NCI-H1417 treated with DMSO at 0.1 percent for 48 hours (cell line): ENCODE measurements at places on chromosomes 16 and 17.
A peak's percentile ranks its signal among the peaks of the same experiment; 100 is the strongest.

DNA sequence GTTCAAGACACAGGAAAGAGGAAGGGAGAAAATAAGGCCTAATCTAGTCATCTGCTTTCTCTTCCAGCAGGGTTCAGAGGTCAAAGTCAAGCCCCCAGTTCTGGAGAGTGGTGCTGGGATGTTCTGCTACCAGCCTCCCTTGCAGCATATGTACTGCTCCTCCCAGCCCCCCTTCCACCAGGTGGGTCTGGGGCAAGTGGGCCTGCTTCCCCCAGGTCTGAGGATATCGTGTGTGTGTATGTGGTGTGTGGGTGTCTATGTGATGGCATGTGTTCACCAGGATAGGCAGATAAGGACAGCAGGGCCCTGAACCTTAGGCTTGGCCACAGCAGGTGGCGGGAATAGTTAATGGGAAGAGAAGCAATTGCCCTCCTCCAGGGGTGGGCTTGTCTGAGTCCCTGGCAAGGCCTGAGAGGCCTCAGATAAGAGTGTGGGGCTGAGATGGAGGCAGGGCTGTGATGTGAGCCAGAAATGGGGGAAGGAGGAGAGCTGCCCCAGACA lies 21.1 kb downstream of the FOXN1 start:
- DNase-seq, result no peak

GRCh38 chr16:54097774-54098173 lies 188.8 kb downstream of the IRX3 start:
- no peak for DNase-seq

- DNase-seq, result no peak
Measured at GRCh38 chr17:50692448-50693035, 15.2 kb downstream of the ANKRD40 start.

- no peak for DNase-seq
Measured at GRCh38 chr17:5872831-5873230, 197.3 kb upstream of the WSCD1 start.

- DNase-seq, result no peak
Measured at GRCh38 chr17:17186051-17186450, 20.1 kb downstream of the PLD6 start.

DNA sequence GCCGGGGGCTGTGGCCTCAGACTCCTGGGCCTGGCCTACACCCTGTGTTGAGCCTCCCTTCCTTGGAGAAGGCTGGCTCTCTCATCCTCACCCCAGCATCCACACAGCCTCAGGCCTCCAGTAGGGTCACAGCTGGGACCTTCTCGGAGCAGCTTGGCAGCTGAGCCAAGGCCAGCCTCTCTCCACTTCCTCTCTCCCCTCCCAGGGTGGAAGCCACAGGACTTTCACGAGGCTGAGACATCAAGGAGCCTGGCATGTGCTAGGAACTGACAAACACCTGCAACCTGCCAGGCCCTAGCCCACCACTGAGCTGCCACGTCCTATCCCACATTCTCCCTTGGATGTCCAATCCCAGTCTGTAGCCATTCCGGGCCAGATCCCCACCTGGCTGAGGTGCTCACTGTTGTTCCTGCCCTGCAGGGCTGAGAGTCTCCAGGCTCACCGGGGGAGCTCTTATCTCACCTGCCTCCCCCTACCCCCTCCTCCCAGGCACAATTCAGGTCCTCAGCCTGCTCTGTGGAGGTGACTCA lies 3.1 kb downstream of the MMP15 start:
- no peak for DNase-seq

GRCh38 chr17:60748204-60748603 lies 70.6 kb downstream of the BCAS3 start:
- no peak for DNase-seq

GRCh38 chr17:27318633-27319032 lies 24.7 kb downstream of the WSB1 start:
- no peak for DNase-seq

- DNase-seq, result no peak
Measured at GRCh38 chr17:19357351-19357750, 5.2 kb downstream of the B9D1 start.

DNA sequence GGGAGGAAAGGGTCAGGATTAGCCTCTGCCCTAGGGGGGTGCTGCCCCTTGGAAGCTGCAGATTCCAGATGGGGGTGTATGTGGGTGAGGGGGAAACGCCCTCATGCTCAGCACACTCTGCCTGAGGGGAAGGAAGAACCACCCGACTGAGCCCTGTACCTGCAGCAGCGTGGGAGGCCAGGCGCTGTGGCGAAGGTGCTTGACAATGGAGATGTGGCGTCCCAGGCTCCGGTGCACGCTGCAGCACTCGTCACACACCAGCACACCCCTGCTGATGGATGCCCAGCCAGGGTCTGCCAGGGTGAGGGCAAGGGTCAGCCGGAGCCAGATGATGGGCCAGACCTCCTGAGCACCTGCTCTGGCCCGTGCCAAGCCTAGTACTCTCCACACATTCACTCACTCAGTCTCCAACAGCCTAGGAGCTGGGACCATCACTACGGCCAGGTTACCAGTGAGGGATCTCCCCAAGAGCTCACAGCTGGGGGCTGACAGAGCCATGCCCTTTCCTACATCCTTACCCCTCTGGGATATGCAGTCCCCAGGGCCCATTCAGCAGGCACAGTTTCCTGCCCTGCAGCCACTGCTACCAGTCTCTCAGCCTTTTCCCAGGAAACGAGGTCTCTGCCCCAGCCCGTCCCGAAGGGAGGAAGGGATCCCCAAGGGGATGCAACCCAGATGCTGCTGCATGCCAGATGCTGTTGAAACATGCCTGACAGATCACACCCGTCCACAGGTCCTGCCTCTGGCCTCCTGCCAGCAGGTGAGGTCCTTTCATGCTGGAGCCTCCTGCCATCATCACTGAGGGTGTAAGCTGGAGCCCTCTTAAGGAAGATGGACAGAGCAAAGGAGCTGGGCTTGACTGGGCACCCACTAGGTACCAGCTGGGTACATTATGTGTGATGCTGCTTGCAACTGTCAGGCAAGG lies 5.9 kb downstream of the GIT1 start:
- no peak for DNase-seq

GRCh38 chr16:70438969-70439862 lies at the start of gene ST3GAL2:
Gene ST3GAL2 (minus strand): TSS chr16:70439100. CDS start chr16:70398530, 40,570 bp downstream.
- peak; percentile 64 for DNase-seq

DNA sequence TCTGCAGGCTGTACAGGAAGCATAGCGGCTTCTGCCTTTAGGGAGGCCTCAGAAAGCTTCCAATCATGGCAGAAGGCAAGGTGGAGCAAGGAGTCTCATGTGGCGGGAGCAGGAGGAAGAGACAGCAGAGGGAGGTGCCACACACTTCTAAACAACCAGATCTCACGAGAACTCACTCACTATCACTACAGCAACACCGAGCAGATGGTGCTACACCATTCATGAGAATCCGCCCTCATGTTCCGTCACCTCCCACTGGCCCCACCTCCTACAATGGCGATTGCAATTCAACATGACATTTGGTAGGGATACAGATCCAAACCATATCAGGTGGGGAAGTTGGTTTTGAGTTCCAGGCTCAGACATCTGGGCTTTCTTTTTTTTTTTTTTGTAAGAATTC lies 31.9 kb upstream of the NUDT7 start:
- no peak for DNase-seq

GRCh38 chr17:1362964-1363363 lies 37.1 kb downstream of the YWHAE start:
- DNase-seq, result no peak

DNA sequence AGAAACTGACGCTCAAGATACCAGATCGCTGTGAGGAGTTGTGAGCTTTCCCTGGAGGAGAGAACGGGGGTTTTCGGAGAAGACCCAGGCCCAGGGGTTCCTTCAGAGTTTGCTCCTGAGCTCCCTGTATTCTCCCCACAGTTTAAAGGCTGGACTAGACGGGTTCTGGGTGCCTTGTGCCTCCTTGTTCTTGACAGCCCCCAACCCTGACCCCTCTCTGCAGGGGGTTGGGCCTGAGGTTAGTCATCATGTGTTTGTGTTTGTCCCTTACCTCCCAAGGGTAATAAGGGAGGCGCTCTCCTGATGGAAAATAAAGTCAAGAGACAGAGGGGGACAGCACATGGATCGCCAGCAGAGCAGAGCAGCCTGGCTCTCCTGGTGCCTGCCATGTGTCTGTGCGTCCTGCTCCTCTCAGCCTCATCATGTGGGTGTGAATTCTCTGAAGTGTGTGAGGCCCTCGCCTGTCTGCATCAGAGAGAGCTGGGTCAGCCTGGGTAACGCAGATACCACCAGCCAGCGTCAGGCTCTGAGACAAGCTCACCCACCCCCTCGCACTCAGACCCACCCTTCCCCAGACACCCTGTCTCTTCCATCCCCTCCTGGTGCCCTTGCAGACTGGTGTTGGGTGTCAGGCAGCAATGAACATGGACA lies 8.7 kb downstream of the HEXIM2 start:
- no peak for DNase-seq

- DNase-seq, result no peak
Measured at GRCh38 chr17:74362810-74363498, 1.3 kb upstream of the BTBD17 start.

DNA sequence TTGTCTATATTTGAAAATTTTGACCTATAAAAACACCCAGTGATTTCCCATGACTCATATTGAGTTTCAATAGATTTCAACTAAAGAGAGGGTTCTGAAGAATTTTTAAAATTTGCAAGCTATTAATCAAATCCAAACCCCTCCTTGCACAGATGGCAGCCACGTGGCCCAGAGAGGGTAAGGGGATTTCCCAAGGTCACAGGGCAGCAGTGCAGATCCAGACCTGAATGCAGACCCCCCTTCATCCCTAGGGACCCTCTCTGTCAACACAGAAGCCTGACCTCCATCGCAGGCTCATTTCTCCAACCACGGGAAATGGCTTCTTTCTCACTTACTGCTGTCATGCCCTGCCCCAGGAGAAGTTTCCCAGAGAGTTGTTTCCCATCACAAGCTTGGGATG lies 24.7 kb upstream of the CES5A start:
- no peak for DNase-seq

- no peak for DNase-seq
Measured at GRCh38 chr17:67833946-67834631, 8.8 kb downstream of the BPTF start.

DNA sequence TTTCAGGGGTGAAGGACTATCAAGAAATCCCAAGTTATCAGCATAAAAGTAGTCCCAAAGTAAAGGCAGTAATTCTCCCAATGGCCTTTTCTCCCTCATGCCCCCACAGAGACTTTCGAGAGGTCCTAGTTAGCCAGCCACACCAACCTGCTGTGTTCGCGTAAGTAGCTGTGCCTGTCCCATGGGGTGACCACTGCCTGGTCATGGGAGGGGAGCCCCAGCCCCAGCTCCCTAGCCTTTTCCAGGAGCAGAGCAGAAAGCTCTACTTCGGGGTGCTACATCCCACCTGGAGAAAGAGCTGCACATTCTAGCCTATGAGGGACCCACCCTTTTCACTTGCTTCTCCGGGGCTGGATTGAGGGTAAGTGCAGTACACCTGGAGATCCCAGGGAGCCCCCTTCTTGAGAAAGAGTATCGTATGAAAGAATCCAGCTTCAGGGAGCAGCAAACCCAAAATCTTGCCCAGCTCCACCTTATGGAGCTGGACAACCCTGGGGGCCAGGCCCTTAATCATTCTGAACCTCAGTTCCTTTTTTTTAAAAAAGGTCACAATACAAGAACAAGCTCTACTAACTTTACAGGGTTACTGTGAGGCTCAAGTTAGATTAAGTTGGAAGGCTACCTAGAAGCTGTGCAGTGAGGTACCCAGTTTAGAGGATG lies 8.6 kb upstream of the SOST start:
- DNase-seq, result no peak

DNA sequence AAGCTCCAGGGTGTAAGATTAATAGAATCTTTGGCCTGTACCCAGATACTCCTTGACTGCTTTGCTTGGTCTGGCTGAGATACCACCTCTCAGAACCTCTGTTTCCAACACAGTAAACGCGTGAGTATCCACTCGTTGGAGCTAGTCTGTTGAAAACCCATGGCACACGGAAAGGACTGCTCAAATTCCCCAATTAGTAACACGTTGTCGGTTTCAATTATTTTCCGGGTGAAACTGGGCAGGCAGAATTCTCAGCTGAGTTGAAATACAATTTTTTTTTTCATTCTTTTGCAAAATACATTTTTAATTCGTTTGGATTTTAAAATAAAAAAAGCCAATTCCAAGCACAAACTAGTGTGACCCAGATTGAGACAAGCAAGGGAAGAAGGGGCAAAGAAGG lies 120.5 kb downstream of the MAF start:
- no peak for DNase-seq

GRCh38 chr17:5883775-5884665 lies 186.2 kb upstream of the WSCD1 start:
- no peak for DNase-seq

DNA sequence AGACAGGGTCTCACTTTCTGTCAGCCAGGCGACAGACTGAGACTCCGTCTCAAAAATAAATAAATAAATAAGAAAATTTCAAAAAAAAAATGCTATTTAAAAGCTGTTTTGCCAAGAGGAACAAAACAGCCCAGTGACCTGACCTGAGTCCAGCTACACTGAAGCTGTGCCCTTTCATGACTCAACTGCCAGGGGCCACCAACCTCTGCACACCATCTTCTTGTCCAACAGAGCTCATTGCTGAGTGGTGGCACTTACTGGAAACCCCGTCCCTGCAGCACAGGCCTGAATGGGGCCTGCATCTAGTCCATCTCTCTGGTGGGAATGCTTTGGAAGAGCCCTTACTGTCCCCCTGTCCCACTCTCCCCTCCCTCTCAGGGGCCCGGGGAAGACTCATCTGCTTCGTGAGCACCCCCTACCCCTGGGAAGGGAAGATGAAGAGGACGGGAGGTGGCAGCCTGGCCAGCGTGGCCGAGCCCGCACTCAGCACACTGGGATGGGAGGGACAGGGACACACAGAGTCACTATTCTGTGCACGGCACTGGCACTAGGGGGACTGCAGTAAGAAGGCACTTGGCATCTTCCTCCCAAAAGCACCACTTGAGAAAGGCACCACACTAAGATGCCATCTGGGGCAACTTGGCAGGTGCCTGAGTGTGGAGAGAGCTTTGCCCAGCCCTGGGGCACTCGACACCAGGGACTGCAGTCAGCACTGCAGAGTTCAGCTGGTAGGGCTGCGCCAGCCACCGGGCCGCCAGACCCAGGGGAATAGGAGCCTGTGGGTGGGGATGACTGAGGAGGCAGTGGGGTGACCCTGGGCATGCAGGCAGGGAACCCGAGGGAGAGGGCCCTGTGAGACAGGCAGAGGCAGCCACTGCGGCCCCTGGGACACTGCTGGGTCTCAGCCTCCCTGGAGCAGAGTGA lies 13.5 kb downstream of the FBXO31 start:
- no peak for DNase-seq

- no peak for DNase-seq
Measured at GRCh38 chr17:79568661-79569060, 42.2 kb downstream of the RBFOX3 start.

DNA sequence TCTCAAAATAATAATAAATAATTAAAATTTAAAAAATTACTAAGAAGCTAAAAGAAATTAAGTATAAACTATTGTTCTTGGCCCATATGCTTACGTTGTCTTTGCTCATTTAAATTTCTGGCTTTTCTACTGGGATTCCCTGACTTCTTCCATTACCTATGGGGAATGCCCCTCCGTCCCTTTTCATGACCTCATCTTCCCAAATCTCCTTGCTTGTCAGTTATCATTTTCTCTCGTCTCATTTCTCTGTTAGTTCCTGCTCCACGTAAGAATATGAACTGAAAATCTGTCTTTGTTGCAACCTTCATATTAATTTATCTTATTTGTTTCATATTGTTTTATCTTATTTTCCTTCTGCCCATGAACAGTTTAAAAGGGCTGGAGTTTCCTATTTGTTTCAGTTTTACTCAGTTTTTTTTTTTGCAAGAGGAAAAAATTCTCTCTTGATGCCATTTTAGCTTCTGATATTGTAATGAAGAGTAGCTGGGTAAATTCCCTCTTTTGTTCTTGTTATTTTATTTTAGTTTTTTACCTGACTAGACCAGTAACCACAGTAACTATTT lies 2.5 kb upstream of the DNAJA2 start:
- DNase-seq, result no peak
